ENCODE measurements at places on chromosomes 11 and 22.

DNA sequence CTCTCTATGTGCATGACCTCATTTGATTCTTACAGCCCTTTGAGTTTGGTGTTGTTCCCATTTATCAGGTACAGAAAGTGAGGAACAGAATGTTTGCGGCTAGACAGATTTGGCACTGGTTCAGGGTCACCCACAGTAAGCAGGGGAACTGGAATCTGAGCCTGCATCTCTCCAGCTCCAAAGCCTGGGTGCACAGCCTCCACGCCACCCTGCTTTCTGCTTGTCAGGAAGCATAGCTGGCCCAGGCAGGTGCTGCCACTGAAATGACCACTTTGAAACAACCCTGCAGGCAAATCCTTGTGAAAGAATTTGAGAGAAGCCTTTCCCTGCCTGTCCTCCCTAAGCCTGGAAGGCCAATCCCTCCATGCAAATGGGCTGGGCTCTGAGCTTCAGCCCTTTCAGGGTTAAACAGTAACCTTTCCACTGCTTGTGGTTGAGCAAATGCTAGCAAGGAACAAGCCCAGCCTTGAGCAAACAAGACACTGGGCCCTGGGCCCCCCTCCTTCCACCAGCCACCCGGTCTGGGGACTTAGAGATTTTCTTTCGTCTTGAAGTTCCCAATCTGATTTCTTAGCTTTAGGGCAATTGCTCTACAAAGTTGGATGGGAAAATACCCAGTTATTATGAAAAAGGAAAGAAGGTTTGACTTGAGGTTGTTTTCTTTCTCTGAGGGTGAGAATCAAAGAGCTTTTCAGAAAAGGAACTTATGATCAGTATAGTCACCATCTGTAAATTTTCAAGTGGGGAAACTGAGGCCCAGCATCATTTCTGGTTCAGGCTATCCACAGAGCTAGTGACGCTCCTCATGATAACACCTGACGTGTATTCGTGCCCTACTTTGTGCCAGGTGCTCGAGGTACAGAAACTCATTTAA lies 19.4 kb downstream of the EHF start:
- no peak for DNase-seq

GRCh38 chr11:82305123-82305522 lies 428.5 kb downstream of the FAM181B start:
- no peak for DNase-seq

- no peak for DNase-seq
Observed at GRCh38 chr22:23908587-23909205, 14.5 kb downstream of the MIF start.

- no peak for DNase-seq
Observed at GRCh38 chr11:76680518-76681425, 10.2 kb upstream of the LRRC32 start.

- DNase-seq: no peak
Observed at GRCh38 chr22:35629406-35630216, 12.5 kb upstream of the MB start.

All from stimulated activated CD8-positive, alpha-beta memory T cell treated with anti-CD3 and anti-CD28 coated beads, Interleukin-4, amount 100 ng/mL, for 4 hours (primary cell).